ENCODE measurements at places on chromosomes 13 and 19. TPM values are rescaled to one million over a fixed set of nuclear protein-coding genes. Genes with fewer than 3 reads are reported as not detected.

The GDF15 gene
- 53.4 TPM for polyA plus RNA-seq

The SIRT6 gene
- 21.6 TPM for polyA plus RNA-seq

DNA sequence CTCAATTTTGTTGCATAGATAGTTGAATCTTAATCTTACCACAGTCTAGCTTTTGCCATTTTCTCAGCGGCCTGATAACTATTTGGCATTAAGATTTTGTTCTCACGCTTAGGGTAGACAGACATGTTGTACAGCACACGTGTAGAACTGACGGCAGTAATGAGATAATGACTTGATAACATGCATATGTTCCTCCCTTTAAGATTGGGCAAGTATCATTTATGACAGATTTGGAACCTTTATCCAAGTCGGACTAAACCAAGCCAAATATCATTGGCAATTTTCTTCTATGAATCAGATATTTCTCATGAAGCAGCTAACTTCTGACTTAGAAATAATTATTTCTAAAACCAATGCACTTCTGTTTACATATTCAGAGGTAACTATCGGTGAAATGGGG is 205.5 kb downstream of the NDFIP2 start:
- DNase-seq = no peak

DNA sequence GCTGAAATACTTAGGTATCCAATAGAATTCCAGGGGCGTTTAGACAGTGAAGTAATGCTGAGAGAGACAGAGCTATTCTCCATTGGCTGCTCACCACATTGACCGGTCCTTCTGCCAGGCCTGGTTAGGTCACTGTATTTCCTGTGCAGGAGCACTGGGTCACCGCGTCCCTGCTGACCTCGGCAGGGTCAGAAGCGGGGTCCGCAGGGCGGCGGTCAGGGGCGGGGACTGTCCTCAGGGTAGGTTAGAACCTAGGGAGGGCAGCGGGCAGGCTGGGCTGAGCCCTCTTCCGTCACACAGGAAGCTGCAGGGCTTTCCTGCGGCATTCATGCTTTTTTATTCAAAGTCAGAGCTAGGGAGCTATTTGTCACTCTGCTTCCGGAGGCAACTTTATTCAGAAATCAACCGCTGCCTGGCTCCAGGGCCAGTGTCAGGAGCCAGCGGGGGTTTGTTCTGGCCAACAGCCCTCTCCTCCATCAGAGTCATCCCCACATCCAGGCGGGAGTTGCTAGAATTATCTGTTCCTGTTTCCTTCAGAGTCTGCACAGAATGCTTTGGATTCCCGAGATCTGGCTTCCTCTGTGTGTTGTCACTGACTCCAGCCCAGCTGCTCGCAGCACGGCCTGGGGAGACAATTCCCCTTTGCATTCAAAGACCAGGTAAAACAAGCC is 81.2 kb upstream of the WASF3 start:
- DNase-seq = no peak
